GM10248 (cell line): ENCODE measurements at places on chromosomes 2 and 18.
A peak's percentile ranks its signal among the peaks of the same experiment; 100 is the strongest.

- no peak for DNase-seq
Observed at GRCh38 chr2:30756051-30756719, 51.1 kb downstream of the CAPN13 start.

DNA sequence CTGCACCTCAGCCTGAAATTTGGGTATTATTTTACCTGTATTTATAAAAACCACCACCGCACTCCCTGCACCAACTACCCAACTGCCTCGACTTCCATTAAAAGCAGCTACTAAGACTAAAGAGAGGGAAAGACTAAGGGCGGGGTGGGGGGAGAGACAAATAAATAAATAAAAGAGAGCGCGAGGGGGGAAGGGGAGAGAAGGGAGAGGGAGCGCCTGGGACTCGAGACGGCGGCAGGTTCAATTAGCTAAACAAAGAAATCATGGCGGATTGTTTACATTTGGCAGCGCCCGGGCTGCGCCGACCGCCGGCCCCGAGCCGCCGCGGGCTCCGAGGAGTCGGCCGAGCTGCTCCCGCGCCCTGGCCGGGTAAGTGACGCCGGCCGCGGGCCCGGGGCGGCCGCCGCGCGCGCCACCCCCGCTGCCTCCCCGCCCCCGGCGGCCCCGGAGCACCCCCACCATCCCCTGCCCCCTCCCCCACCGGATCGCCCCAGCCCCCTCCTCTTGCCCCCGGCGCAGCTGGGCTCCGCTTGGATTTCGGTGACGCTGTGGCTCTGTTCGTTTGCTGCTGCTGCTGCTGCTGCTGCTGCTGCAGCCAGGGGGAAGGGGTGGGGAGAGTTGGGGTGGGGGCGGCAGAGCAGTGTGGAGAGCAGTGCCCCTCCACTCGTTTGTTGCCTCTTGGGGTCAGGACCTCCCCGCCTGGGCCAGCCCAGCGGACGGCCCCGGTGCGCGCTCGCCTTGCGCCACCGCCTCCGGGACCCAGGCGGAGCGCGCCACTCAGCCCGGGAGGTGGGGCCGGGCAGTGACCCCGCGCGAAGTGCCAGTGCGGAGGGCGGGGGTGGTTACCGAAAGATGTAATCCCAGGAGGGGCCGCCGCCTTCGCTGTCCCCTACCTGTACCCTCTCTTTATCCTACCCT lies 187.2 kb upstream of the FANCL start:
- DNase-seq = peak; percentile 32

DNA sequence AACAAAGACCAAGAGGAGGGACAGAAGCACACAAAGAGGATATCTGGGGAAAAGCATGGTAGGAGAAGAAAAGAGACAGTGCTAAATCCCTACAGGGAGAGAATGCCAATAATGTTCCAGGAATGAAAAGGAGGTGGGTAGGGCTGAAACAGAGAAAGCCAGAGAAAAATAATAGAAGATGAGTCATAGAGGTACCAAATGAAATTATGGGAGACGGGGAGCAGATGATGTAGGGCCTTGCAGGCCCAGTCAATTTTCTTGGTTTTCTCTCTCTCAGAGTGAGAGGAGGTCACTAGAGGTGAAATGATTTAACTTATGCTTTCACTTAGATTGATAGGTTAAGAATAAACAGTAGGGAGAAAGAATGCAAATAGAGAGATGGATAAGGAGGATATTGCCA lies 61.5 kb downstream of the RPRM start:
- DNase-seq = no peak

DNA sequence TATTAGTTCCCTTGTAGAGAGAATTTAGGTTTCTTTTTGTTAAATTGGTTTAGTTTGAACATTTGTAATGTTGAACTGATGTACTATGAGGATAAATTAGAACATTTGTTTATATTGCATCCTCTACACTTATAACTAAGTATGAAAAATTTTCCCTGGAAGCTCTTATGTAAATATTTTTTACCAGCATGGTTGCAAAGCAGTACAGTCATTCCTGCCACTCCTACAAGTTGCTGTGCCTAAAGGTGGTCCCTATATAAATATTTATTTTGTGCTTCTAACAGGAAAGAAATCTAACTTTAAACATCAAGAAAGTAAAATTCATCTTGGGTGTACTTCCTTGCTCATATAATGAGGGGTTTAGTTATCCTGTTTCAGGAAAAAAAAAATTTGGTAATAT lies 14.2 kb downstream of the TWSG1 start:
- DNase-seq = no peak

GRCh38 chr2:40113997-40114396 lies 334.9 kb upstream of the THUMPD2 start:
- no peak for DNase-seq

- DNase-seq = no peak
Observed at GRCh38 chr18:32881009-32881408, 108.2 kb upstream of the KLHL14 start.

DNA sequence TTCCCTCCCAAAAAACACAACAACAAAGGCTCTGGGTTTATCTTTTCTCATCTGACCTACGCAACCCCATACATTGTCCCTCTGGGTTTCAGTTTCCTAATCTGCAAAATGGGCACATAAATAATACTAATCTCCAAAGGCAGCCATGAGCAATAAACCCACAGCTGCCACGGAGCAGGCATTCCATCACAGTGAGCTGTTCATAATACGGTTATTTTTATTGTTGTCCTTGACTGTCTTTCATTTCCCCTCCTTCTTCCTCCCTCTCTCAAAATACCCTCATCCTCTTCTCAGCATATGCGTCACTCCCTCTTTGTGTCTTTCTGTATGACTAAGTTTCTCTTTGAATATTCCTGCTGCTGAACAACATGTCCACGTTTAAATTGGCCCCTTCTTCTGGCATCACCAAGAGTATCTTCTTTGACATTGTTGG lies 129.8 kb upstream of the CAB39 start:
- peak; percentile 65 for DNase-seq

DNA sequence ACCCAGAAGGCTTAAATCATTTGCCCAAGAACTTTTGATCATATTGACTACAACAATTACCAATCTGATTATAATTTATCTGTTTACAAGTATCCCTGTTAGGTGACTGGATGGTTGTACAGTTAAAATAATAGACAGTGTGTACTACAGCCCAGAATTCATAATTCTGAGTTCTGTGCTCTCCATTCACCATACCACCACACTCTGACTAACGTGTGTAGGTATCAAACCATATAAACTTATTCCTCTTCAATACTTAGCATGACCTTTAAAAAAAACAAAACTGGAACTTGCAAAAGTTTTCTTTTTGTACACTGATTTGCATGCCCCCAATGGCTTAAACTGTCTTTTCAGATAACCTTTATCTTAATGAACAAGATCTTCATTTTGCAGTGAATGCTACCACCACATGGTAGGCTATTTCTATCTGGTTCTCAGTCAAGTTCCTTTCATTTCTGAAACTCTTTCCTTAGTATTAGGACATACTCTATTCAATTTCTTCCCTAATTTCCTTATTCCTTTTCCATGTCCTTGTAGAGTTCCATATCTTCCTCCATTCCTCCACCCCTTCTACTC lies 50.9 kb downstream of the SOS1 start:
- DNase-seq = no peak

- peak; percentile 37 for DNase-seq
Observed at GRCh38 chr2:45836316-45836715, 184.8 kb downstream of the PRKCE start.

GRCh38 chr2:46002507-46002883 lies 294.7 kb upstream of the EPAS1 start:
- DNase-seq = no peak

DNA sequence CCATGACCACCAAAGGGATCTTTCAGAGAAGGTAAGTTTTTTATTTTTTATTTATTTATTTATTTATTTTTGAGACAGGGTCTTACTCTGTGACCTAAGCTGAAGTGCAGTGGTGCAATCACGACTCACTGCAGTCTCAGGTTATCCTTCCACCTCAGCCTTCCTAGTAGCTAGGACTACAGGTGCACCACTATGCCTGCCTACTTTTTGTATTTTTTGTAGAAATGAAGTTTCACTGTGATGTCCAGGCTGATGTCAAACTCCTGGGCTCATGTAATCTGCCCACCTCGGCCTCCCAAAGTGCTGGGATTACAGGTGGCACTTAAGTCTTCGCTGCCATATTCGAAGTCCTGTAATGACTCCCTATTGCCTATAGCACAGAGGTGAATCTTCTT lies 342.5 kb downstream of the CYRIA start:
- no peak for DNase-seq

GRCh38 chr2:239948100-239948881 lies 76.9 kb downstream of the NDUFA10 start:
- no peak for DNase-seq

DNA sequence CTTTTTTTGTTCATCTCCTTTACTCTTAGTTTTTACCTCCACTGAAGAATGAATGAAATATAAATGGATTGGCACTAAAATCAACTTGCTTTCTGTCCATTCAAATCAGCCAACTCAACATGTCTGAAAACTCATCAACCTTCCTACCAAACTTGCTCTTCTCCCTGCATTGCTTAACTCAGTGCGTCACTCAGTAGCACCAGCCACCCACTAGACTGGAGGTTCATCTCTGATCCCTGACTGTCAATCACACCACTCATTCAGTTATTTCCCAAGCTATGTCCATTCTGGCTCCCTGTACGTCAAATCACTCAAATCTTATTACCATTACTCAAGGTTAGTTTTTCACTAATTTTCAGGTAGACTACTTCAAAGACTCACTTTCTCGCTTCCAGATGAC lies 75.2 kb upstream of the RBMS1 start:
- no peak for DNase-seq

GRCh38 chr2:41940745-41941063 lies 107.1 kb upstream of the PKDCC start:
- no peak for DNase-seq

DNA sequence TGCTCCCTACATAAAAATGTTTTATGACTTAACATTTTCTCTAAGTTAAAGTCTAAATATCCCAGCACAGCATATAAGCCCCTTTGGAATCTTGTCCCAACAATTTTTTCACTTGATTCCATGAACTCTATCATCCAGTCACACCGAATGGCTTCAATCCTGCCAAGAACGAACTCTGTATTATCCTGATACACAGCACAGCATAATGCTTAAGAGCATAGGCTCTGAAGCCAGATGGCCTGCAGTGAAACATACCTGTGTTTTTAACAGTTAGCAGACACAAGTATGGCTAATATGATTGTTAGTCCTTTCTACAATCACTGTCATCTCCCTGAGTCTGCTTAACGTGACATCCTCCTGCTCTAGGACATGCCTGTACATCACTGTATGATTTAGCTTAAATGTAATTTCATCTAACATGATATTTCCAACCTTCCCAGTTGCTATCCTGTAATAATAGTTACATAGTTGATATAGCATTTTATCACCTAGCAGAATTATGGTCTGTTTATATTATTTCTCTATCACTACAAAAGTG lies 669.5 kb downstream of the ERBB4 start:
- no peak for DNase-seq

DNA sequence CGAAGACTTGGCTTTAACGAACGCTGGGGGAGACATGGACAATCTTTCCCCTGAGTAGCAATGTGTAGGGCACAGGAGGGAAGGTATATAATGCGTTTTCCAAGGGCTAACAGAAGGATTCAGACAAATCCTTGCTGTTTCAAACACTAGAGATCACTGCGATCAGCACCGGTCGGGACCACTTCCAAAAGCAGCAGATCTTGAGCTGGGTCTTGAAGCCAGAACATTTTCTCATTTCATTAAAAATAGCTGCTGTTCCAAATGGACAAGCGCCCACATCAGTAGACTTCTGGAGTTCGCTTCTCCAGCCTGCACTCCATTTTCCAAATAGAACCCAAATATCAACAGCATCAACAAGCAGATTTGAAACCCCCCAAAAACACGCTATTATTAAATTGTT lies 65.1 kb upstream of the MAPRE2 start:
- DNase-seq = no peak

DNA sequence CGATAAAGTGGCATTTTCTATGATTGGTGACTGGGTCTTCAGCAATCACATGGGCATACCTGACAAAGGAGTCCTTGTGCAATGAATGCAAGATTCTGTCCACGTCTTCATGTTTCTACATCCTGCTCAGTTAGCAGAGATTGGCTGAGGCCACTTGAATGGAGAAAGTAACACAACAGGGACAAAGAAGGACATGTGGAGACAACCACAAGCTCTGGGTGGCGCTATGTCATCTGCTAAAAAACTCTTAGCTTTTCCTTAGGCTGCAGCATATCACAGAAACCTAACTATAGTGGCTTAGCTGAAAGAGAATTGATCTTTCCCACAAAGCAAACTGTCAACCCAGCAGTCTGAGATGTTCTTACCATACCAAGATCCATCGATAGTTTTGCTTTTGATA lies 1109.7 kb downstream of the SOCS6 start:
- DNase-seq = no peak

- DNase-seq = no peak
Observed at GRCh38 chr2:108604196-108604595, 69.9 kb downstream of the LIMS1 start.

DNA sequence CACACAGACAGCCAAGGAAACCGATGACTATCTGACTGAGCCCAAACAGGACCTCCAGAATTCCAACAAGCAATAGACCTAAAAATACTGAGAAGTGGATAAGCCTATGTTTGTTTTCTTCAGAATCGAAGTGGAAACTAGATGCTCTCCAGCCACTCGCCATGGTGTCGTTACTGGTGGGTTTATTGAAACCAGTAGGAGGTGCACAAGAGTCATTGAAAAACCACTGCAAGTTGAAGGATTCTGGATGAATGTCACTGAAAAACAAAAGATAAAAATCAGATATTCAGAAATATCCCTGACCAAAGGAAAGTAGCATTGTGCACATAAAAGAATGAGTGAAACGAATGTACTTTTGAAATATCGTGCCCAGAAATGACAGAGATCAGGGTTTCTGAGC lies 15.3 kb downstream of the TM4SF20 start:
- no peak for DNase-seq

DNA sequence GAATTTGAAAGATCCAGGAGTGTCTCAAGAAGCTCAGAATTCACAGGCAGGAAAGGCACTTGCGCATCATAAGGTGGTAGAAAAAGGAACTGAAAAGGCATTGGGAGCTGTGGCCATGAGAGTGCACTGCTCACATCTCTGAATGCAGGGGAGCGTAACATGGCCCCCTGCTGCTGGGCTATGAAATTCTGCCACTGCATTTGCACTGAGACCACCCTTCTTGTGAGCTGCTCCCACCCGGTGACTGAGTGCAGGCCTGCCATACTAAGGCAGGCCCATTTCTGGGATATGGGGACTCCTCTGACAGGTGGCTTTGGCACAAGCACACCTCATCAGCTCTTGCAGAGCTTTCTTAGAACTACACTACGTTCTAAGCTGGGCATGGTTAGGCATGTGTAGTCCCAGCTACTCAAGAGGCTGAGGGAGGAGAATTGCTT lies 25.3 kb upstream of the STARD7 start:
- DNase-seq = peak; percentile 70

DNA sequence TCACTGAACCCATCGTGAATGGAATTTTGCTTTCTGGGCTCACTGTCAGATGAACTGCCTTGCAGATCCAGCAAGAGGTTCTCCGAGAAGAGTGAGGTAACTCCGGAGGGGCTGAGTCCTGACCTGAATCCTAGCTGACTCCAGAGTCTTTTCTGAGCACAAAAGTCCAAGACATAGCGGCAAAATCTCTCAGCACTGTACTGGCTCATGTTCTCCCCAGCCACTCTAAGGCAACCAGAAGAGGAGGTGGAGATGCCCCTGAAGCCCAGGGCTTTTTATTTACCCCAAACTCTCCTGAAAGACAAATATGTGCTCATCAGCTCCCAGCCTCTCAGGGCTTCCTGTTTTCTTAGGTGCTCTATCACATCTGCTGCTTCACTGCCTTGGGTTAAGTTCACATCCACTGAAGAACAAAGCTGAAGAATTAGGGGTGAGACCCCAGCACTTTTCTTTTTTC lies 221.8 kb downstream of the MREG start:
- DNase-seq = no peak
